ENCODE measurements at places on chromosomes 3 and 15.

DNA sequence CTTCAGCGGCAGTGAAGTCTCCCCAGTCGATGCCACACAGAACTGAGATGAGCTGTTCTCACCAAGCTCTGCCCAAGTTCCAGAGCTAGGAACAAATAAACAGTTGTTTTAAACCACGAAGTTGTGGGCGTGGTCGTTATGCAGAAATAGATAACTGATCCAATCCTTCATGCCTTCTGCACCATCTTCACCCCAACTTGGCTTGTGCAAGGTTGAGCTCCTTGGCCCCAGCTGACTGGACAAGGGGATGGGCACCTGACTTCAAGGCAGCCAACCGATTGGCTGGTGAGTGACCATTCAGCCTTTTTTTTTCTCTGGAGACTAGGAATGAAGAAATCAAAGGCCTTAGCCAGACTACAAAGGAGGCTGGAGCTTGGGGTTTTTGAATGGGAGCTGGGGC is 23.9 kb downstream of the LINGO1 start:
- no peak for DNase-seq

GRCh38 chr3:24137958-24138875 is 193.1 kb downstream of the NR1D2 start:
- DNase-seq: no peak

- DNase-seq: no peak
Measured at GRCh38 chr3:141455603-141456300, 31.1 kb upstream of the RASA2 start.

DNA sequence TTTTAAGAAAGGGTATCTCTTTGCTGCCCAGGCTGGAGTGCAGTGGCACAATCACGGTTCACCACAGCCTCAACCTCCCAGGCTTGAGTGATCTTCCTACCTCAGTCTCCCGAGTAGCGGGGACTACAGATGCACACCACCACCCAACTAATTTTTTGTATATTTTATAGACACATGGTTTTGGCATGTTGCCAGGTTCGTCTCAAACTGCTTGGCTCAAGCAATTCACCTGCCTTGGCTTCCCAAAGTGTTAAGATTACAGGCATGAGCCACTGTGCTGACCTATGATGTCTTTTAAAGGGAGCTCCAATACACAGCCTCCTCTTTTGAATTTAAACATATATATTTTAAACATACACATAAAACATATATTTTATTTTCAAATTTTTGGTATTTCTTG is 60.9 kb downstream of the SLC9C1 start:
- no peak for DNase-seq

DNA sequence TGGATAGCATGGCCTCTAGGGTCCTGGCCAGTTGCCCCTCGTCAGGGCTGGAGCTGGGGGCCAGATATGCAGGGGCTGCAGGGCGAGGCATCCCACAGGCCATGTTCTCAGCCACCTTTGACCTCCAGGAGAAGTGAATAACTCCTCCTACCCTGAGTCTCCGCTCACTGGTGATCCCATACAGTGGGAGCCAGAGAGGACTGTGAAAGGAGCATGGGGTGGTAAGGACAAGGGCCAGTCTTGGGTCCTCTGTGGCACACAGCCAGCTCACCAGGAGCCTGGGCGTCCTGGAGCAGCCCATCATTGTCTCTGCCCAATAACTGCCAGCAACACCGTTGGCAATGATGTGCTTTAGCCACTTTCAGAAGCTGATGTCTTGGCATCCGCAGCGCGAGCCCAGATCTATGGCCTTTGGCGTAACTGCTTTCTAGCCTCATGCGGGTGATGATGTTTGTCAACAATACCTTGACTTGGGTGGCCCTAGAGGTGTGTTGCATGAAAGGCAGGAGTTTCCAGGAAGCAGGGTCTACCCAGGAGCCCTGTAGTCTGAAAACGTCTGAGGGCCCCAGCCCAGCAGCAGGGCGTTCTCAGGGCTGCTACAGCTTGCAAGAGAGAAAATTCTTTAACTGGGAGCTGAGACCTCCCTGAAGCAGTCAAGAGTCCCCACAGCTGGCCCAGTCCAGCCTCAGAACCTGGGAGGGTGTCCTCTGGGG is 61.1 kb upstream of the IQSEC1 start:
- no peak for DNase-seq

DNA sequence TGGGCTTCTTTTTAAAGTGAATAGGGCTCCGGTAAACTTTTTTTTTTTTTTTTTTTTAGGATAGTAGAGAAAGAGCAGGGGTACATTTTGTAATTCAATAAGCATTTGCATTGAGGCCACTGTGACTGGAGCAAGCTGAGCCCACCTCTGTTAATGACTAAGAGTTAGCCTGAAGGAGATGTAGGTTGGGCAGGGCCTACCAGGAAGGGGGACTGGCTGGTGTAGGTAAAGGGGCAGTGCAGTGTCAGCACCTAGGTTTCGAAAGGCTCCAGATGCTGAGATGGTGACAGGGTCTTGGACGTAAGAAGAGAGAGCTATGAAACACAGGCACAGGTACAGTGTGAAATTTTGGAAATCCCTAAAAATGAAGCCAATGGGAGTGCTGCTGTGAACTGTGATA is 30.7 kb downstream of the LPP start:
- no peak for DNase-seq

DNA sequence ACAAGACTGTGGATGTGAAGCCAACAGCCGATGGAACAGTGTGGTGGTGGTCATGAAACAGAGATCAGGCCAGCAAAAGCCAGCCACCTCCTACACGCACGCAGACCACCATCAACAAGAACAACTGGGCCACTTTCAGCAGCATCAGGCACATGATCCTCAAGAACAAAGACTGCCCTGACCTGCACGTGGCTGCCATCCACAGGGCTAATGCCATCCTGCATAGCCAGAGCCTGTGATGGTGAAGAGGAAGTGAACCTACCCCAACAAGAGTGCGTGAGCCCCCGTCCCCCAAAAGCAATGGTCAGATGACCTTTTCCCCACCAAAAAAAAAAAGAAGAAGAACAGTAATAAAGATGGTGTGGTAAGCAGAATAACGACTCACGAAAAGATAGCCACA is 62.6 kb downstream of the AQP9 start:
- DNase-seq: no peak

DNA sequence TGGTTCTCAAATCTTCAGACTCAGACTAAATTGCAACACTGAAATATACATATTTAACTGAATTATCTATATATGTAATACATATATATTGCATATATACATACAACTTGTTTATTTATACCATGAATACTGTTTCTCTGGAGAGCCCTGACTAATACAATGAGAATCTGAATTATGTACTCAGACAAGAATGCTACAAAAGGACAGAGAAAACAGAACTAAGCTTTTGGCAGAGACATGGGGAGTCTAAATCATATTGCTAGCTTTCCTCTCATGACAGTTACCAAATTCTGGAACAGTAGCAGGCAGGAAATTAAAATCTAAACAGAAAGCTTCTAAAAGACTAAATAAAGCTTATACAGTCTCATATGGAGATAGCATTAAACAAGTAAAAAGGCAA is 142.4 kb upstream of the KCNMB2 start:
- DNase-seq: peak; percentile 43

- DNase-seq: peak; percentile 33
Measured at GRCh38 chr3:70861855-70862254, 549.4 kb upstream of the MDFIC2 start.

GRCh38 chr3:177057768-177058167 is 139.5 kb downstream of the TBL1XR1 start:
- DNase-seq: no peak

DNA sequence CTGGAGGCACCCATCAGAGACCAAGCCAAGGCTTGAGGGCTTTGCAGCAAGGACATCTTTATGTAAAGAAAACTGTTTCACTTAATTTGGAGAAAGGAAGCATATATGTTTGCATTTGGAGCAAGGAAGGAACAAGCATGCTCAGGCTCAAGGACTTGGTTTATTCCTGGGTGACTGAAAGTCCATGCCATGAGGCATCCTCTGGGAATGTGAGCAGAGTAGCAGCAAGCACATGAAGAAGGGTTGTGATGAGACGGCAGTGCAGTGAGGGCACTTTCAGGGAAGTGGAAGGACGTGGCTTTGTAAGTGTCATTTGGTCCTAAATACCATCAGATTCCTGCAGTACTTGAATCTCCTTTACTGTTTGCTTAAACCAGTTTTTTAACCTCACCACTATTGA is 26.8 kb downstream of the POLG start:
- peak; percentile 30 for DNase-seq

DNA sequence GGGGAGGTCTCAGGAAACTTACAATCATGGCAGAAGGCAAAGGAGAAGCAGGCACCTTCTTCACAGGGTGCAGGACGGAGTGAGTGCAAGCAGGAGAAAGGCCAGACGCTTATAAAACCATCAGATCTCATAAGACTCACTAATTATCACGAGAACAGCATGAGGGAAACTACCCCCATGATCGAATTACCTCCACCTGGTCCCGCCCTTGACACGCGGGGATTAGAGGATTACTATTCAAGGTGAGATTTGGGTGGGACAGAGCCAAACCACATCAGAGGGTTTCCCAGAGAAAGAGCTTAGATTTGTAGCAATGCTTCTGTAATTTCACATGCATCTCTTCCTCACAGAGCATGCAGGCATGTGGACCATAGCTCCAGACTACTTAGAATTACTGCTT is 615.7 kb upstream of the UBE2E2 start:
- no peak for DNase-seq

GRCh38 chr3:51434746-51435327 is 43.8 kb downstream of the RBM15B start:
- DNase-seq: peak; percentile 9

- no peak for DNase-seq
Measured at GRCh38 chr3:2978977-2979732, 131.0 kb downstream of the IL5RA start.

All from kidney glomerular epithelial cell (primary cell).